ENCODE measurements at places on chromosomes 4 and X.

DNA sequence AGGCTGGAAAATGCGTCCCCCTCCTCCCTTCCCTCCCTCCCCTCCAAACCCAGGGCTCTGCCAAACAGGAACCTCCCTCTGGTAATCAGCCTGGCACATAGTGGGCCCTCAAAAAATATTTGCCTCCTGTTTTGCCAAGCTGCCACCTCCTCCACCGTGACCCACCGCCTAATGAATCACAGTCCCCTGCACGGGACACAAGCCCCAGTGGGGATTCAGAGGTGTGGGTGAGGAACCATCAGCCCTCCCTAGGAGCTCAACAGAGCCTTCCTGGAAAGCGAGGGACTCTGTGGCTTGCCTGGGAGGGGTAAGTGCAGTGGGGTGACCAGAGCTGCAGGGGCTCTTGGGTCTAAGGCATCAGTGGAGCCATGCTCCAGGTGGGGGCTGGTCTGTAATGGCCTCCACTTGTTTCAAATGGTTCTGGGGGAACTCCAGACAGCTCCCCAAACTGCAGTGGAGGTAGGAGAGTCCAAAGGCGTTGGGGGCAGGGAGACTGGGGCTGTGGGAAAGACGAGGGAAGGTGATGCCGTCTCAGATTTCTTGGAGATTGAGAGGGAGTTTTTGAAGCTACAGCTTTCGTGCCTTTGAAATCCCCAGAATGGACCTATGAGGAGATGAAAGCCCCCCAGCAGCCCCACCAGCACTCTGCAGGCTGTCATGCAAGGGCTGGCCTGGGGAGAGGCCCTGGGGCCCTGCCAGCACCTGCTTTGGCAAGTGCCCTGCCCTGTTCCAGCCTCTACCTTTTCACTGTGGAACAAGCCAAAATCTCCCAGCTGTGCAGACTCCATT, 1.0 kb upstream of the PPP2R2C start:
- DNase-seq, result no peak

DNA sequence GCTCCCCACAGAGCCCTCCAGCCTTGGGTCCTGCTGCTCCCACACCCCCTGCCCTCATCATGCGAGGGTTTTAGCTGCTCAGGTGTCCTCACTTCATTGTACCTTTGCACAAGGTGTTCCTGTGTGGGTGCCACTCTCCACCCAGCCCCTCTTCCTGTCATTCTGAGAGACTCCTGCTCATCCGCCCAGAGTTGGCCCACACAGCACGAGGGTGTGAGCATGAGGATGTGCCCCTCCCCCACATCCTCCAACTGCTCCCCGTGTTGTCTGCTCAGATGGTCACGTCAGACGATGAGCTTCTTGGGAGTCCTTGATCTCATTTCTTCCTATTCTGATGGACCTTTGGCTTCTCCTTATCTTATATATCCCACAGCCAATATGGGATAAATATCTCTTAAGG, 53.2 kb downstream of the HTT-AS start:
- no peak for DNase-seq

DNA sequence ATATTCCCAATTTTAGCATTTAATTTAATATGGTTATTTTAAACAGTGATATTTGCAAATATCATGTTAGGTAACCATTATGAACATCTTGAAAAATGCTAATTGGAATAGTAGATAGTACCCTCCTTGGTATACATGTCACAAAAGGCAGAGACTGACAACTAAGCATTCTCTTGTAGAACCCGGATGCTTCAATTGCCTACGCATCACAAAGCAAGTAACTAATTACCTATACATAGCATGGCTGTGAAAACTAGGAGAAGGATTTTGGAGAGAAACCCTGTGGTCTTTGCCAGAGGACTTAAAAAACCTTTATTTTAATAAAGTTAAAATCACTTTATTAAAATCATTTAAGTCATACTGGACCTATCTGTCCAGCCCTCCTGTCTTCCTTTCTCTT, 764.1 kb upstream of the TENM3 start:
- no peak for DNase-seq

DNA sequence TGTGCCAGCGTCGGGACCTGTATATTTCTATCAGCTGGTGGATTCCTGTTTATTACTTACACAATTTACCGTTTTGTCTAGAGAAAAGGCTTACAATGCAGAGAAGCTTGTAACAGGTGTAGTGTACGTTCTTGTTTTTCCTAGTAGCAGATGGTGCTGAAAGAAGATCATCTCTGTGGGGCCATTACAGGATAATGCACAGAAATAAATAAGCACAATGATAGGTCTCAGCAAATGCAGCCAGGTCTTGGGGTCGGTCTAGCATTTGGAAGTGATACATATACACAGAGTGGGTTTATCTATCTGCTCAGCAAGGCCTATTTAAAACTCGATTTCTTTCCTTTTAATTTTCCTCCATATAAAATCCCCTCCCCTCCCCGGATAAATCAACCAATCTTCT, 180.9 kb upstream of the LCORL start:
- no peak for DNase-seq
